ENCODE measurements at places on chromosomes 12 and 14.

DNA sequence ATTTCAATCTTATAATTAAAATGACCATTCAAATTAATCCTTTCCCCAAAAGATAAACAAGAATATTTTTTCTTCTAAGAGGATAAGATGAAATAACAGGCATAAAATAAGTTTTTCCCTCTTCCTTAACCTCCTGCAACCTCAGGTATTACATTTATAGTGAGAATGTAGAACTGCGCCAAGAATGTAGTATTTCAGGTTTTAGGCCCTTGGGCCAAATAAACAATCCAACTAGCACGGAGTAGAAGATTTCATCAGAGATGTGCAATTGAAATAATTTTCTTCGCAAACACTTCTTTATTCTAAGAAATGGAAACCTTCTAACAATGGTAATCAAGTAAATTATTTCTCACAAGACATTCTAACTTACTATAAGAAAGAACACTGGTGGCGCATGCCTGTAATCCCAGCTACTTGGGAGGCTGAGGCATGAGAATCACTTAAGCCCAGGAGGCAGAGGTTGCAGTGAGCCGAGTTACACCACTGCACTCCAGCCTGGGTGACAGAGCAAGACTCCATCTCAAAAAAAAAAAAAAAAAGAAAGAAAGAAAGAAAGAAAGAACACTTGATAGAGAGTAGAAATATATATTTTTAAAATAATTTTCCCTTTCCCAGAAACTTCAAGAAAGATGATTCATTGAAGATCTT, 100.8 kb downstream of the TAOK3 start:
- DNase-seq, result no peak

- DNase-seq, result no peak
Observed at GRCh38 chr14:92503756-92504491, 9.7 kb upstream of the RIN3 start.

DNA sequence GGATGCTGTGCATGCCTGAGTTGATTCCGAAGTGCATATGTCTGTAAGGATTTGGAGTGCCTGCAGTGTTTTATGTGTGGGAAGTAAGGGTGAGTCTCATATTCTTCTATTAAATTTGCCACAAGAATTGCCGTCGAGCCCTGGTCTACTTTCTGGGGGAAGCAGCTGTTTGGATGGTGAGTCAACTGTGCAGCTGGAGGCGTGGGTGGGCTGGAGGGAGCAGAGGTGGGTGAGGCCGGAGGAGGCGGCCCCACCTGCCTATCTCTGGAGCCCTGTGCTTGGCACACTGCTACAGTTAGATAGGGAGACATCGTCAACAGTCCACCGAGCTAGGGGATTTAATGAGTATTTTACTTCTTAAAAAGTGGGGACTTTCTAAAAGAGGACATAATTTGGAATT, 9.7 kb downstream of the GLRX5 start:
- DNase-seq, result no peak

DNA sequence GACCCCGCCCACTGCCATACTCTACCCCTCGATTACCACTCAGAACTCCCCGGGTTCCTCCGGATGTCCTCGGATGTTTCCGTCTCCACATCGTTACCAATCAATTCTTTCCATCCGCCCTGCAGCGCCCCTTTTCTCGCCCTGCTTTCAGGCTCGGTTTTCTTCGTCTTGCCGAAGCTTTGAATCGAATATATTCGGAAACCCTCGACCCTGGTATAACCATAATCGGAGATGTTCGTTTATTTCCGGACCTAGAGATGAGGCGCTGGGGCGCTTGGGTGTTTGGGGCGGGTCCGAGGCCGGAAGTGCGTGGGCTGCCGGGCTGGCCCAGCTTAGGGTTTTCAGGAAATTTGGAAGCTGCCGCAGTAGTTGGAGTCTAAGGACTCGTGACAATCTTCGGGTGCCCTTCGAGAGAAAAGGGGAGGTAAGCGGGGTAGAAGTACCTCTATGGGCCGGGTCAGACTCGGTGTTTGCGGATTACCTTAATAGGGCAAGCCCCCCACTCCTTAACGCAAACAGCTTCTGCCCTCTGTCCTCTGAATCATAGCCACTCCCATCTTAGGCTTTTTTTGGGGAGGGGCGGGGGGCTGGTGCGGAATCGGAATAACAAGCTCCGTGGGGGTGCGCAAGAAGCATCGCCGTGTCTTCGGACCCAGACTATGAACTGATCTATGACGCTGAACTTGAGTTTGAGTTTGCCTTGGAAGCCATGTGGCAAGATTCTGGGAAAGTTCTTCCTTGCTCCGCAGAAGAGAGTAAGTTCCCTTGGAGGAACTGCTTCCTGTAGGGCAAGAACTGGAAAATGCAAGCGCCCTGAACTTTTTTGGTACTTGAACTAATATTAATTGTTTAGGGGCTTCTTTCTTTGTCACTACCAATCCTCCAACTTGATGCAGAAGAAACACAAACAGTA, at the start of gene C14orf119:
TSS of gene C14orf119 (plus strand) at position 310 of the 913 bp plus-strand sequence. CDS start 2,154 bp downstream, outside the sequence.
- DNase-seq, result peak; percentile 98

GRCh38 chr12:1234073-1234472, 243.1 kb downstream of the ERC1 start:
- no peak for DNase-seq

GRCh38 chr12:100165356-100165755, 22.7 kb upstream of the BLTP3B start:
- DNase-seq, result no peak

DNA sequence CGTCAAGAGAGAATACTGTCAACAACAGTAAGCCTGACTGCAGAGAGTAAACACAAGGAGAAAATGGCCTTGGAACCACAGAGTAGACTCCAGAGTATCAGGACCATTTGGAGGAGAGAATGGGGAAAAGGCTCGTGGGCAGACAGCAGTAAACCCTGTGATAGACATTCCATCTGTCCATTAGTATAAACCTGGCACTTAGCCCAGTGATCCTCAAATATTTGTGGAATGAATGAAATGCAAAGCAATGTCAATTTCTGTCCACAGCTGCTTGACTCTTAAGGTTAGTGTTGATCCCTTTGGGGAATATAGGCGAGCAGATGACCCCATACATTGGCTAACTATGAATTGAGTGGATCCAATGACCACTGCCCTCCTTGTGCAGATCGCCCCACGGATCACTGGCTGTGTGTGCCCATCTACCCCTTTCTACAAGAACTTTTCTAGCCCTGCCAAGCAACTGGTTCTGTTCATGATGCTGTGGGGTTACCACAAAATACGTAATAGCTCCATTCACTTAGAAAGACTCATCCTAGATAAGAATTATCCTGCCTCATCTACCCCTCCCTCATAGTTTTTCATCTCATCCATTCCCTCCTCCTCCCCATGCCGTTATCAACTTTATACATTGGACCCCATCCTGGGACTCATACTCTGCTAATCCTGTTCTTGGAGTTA, 846.8 kb downstream of the NRXN3 start:
- DNase-seq, result no peak

DNA sequence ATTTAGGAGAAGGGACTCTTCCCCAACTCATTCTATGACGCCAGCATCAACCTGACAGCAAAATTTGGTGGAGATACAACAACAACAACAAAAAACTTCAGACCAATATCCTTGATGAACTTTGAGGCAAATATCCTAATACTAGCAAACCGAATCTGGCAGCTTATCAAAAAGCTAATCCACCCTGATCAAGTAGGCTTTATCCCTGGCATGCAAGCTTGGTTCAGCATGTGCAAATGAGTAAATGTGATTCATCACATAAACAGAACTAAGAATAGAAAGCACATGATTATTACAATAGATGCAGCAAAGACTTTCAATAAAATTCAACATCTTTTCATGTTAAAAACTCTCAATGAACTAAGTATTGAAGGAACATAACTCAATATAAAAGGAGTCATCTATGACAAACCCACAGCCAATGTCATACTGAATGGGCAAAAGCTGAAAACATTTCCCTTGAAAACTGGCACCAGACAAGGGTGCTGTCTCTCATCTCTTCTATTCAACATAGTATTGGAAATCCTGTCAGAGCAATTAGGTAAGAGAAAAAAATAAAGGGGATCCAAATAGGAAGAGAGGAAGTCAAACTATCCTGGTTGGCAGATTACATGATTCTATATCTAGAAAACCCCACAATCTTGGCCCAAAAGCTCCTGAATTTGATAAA, 233.3 kb downstream of the CCDC59 start:
- no peak for DNase-seq

DNA sequence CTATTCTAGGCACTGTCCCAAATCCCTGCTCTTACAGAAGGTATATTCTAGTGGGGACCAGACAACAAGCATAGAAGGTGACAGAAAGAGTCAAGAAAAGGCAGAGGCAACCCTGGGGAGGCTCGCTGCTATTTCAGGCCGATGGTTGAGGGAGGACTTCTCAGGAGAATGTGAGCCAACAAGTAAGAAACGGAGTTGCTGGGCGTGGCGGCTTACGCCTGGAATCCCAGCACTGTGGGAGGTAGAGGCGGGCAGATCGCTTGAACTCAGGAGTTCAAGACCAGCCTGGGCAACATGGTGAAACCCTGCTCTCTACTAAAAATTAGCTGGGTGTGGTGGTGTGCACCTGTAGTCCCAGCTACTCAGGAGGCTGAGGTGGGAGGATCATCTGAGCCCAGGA, 4.7 kb upstream of the GOLGA3 start:
- no peak for DNase-seq

GRCh38 chr14:72591391-72591790, 302.5 kb downstream of the DPF3 start:
- no peak for DNase-seq

- DNase-seq, result no peak
Observed at GRCh38 chr12:65741656-65742017, 82.6 kb upstream of the HMGA2 start.

- no peak for DNase-seq
Observed at GRCh38 chr12:79883216-79883615, 51.7 kb downstream of the PPP1R12A start.

DNA sequence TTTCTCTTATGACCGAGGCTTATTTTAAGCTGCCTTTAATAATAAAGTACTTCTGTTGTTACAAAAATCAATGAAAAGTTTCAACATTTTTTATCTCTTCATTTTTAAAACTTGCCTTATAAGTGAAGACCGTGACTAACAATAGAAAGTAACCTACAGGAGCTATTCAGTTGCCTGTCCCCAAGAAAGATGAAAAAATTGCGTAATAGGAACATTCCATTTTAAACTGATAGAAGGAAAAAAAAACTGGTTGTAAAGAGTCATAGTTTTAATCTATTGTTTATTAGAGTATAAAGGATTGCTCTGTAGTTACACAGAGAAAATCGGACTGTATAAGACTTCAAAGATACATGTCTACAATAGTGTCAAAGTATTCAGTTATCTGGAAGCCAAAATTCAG, 83.3 kb downstream of the DAAM1 start:
- DNase-seq, result no peak

- no peak for DNase-seq
Observed at GRCh38 chr14:58215191-58215914, 15.4 kb downstream of the ACTR10 start.

GRCh38 chr12:11862798-11863197, 207.9 kb upstream of the BCL2L14 start:
- no peak for DNase-seq

DNA sequence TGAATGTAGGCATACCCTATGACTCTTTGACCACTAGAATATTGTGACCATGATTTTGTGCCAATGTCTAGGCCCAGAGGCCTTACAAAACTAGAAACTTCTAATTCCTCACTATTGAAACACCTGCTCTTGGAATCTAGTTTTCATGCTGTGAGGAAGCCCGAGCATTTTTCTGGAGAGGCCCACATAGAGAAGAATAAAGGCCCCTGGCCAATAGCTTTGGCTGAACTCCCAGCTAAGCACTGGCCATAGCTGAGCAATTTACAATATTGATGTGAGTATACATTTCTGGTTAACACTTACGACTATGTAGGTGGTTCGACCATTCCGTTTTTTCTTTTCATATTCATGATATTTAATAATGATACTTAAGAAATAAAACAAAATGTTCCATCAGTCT, 190.3 kb downstream of the KCNH5 start:
- no peak for DNase-seq

DNA sequence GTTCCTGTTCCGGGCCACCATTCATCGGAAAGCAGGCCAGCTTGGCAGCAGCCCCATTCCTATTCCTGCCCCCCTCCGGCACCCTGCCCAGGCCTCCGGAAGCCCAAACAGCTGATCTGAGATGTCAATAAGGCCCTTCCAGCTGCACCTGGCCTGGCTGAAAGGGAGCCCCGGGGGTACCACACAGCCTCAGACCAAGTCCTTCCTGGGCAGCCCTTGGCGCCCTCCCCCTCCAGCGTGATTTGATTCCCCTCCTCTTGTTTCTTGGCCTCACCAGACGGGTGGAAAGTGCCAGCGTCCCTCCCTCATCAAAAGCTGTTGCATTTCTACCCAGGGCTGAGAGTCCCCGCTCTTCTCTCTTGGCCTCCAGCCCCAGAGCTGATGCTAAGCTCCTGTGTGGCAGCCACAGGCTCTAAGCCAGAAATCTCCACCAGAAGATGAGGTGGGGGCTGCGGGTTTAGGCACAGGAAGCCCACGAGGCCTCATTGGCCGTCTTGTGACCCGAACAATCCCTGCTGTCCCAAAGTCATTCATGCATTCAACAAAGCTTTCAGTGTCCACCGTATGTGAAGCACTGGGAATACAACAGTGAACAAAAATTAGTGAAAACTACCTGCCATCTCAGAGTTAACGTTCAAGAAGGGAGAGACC, 215.4 kb downstream of the SLC41A2 start:
- DNase-seq, result no peak

DNA sequence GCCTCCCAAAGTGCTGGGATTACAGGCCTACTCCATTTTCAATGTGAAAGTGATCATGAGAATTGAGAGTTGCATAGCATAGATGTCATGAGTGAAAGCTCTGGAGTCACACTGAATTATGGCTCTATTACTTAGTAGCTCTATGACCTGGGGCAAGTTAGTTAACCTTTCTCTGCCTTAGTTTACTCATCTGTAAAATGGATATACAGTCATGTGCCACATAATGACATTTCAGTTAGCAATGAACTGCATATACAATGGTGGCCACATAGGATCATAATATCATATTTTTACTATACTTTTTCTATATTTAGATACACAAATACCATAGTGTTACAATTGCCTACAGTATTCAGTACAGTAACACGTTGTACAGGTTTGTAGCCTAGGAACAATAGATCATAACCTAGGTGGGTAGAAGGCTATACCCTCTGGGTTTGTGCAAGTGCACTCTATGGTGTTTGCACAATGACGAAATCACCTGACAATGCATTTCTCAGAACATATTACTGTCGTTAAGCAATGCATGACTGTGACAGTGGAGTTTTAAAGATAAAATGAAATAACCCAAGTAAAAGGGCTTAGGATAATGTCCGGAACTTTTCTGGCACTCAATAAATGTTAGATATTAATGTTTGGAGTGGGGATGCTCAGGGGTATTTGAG, 53.1 kb downstream of the ZFYVE26 start:
- DNase-seq, result no peak

All from activated CD4-positive, alpha-beta T cell treated with anti-CD3 and anti-CD28 coated beads for 1 hour (primary cell).